Panc1 (cell line): ENCODE measurements at places on chromosomes 6 and 20.

- peak; percentile 35 for DNase-seq
These were observed 19.4 kb downstream of the ERGIC3 start for GRCh38 chr20:35561268-35561667.

DNA sequence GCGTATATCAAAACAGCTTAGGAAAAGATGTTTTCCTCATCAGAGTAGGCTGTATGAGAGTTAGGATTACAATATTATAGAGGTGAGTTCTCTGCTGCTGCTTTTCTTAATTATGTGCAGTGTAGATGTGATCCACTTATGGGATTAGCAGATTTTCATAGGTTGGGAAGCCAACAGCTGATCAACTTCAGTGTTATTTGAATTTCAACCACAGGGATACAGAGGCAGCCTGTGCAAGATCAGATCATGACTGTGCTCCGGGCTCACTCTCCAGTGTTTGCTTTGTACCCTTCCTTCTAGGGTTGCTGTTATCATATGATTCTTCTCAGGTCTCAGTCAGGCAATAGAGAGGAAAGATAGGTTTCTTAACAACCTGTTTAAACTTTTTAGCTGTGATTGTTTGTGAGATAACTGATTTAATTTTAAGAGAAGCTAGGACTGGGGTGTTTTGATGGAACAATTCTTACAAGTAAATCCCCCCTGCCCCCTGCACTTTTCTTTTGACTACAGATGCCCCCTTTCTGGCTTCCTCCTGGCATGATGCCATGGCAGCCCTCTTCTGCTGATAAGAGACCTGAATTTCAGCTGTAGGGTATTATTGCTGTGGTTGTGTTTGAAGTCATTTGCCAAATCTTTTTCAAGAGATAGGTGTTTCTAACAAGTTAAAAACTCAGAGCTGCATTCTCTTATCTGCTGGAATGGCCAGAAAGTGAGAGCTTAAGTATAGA is 8.5 kb downstream of the RNF8 start:
- DNase-seq: no peak

DNA sequence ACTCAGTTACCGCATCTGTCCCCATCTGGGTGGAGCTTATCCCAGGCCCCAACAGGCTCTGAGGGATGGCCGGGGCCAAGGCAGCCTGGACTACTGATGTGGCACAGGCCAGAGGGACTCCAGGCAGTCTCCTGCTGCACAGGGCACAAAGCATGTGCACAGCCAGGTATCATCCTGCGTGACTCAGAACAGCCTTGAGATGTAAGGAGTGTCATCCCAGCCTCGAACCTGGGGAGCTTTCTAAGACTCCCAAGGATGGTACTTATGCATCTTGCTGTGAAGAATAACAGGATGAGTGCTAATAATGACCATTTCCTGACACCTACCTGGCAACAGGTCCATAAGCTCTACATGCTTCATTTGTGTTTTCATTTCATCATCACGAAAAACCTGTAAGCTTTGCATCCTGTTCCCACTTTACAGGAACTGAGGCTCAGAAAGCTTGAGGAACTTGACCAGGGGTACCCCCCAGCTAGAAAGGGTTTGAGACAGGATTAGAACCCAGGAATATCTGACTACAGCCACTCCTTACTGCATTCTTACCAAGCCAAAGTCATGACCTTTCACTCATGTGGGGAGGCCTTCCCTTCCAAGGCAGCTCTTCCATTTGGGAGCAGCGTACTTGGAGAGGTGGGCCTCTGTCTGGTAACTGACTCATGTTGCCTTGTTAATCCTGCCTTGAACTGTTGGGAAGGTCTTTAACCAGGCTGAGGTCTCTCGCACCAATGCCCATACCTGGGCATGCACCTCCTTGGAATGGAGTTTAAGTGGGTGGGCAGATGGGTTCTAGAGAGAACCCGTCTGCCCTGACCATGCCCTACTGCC is 1.9 kb downstream of the TRIB3 start:
- no peak for DNase-seq

GRCh38 chr6:129104560-129104959 is 221.6 kb downstream of the LAMA2 start:
- no peak for DNase-seq

- no peak for DNase-seq
These were observed 26.1 kb downstream of the DIDO1 start for GRCh38 chr20:62900052-62900691.

DNA sequence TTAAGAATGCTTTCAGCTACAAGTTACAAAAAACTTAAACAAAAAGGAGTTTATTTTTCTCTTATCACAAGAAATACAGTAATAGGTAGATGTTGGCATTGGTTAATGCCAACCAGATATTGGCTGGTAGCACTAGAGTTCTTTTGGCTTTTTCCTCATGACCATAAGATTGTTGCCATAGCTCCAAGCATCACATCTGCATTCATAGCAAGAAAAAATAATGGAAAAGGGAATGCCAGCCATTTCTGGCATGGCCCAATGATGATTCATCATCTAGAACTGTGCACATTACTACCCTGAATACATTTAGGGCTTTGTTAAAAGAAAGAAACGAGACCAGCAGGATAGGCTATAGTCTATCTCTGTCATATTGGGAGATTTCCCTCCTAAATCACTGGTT is 20.8 kb upstream of the SIRT5 start:
- no peak for DNase-seq

- DNase-seq: no peak
These were observed 6.7 kb upstream of the GJA10 start for GRCh38 chr6:89887452-89888137.

GRCh38 chr6:27161603-27161945 is 85.9 kb upstream of the PRSS16 start:
- DNase-seq: no peak

- DNase-seq: peak; percentile 52
These were observed 181.6 kb upstream of the RGS17 start for GRCh38 chr6:153312634-153313033.

DNA sequence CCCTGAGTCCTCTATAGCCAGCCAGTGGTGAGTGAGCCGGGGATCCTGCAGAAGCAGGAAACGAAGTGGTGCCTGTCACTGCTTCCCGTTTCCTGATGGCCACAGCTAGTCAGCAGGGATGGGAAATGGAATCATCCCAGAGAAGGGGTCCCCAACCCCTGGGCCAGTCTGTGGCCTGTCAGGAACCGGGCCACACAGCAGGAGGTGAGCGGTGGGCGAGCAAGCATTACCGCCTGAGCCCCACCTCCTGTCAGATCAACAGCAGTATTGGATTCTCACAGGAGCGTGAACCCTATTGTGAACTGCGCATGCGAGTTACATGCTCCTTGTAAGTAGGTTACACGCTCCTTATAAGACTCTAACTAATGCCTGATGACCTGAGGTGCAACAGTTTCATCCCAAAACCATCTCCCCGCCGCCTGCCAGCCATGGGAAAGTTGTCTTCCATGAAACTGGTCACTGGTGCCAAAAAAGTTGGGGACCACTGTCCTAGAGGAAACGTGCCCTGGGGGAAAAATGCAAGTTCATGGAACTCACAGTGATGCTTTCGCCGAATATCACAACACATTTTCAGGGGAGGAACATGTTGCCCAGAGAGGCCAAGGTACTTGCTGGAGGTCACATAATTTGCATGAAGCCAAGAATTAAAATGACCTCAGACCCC is 113.8 kb downstream of the JPH2 start:
- DNase-seq: no peak

GRCh38 chr20:57291003-57291402 is 24.6 kb upstream of the BMP7 start:
- no peak for DNase-seq

- DNase-seq: no peak
These were observed 95.7 kb downstream of the PAX1 start for GRCh38 chr20:21801193-21801592.

DNA sequence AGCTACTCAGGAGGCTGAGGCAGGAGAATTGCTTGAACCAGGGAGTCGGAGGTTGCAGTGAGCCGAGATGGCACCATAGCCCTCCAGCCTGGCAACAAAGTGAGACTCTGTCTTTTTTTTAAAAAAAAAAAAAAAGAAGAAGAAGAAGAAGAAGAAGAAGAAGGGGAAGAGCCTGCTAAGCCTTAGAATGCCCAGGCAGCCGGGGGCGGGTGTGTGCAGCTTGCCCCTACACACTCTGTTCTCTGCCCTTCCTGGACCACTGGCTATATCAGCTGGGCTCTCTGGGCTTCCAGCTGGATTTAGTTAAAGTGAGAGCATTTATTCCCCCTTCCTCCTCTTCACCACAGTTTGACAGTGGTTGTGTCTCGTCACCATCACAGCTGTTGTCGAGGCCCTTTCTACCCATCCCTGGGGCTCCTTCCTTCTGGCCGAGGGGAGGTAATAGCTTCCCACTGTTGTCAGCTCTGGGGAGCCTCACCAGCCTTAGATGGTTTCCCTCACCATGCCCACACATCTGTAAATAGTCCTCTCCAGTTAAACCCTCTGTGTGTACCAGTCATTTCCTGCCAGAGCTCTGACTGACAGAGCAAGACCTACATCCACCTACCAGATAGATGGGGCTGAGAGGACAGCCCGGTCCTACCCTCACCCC is 77.6 kb downstream of the TRERF1 start:
- DNase-seq: no peak

DNA sequence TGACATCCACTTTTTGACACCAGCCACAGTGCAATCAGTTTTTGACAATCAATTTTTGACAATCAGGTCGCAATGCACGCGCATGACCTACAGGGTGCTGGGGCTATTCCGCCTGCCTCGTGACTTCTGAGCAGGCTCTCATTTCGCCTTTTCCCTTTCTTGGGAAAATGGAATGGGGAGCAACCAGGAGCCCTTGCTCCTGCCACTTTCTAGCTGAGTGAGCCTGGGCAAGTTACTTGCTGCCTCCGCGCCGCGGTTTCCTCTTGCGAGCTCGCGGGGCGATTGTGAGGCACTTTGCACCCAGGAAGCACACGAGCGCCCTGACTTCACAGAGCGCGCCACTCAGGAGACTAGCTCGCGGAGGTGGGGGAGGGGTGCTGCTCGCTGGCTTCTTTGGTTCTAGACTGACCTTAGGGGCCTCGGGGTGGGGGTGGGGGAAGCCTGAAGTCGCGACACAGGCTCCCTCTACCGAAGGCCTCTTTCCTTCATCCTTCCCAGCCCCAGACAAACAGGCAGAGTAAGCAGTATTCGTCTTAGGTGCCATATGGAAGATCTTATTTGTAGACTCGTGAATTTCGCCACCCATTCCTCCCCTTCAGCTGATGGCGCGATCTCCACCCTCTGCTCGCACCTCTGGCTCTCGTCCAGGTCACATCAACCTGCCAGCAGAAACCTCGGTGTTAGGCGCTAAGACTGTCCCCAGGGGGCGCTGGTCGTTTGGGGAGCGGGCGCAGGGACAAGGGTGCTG is 4.6 kb downstream of the TP53TG5 start:
- peak; percentile 75 for DNase-seq

- no peak for DNase-seq
These were observed 54.1 kb downstream of the CTCFL start for GRCh38 chr20:57470666-57471495.

GRCh38 chr20:42572320-42573016 is 617.2 kb downstream of the PTPRT start:
- no peak for DNase-seq

- no peak for DNase-seq
These were observed 534.0 kb upstream of the JARID2 start for GRCh38 chr6:14711704-14712379.

- no peak for DNase-seq
These were observed 9.4 kb downstream of the C6orf58 start for GRCh38 chr6:127586372-127586771.

GRCh38 chr6:147651249-147652063 is 143.0 kb downstream of the SAMD5 start:
- DNase-seq: no peak

DNA sequence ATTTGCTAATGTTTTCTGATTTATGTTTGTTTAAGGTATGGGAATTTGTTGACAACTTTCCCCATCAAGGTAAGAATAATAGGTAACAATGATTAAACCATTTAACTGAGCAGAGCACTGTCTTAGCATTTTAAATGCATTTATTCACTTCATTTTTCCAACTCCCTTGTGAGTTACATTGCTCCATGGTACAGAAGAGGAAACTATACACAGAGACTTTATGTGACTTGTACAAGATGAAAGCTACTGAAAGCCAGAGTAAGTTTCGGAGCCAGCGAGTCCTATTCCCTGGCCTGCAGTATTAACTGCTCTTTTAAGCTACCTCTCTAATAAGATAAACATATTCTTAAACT is 708.8 kb downstream of the HDGFL1 start:
- DNase-seq: no peak

- DNase-seq: no peak
These were observed 144.6 kb upstream of the MMS22L start for GRCh38 chr6:97427648-97428047.

DNA sequence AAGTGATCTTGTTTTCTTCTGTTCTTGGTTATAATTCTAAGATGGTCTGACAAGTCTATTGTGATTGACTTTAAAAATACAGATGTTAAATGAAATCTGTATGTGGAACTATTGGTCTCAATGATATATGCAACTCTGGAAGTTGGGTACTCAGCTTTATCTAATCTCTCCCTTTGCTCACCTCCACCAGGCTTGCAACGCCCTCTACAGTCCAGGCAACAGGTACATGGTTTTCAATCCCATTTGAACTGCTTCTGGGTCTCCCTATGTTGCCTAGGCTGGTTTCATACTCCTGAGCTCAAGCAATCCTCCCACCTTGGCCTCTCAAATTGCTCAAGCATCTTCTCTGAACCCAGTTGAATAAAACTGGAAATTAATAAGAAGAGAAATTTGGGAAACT is 25.6 kb upstream of the HLA-DQB1 start:
- DNase-seq: peak; percentile 17

DNA sequence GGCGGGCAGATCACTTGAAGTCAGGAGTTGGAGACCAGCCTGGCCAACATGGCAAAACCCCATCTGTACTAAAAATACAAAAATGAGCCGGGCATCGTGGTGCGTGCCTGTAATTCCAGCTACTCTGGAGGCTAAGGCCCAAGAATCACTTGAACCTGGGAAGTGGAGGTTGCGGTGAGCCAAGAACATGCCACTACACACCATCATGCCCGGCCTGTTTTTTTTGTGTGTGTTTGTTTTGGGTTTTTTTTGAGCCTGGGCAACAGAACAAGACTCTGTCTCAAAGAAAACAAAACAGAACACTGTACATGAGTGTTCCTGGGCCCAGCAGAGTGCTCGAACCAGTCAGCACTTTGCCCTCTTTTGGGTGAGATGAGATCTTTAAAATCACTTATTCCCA is 159.1 kb downstream of the MTHFD1L start:
- no peak for DNase-seq

GRCh38 chr6:40738551-40739193 is 151.5 kb upstream of the LRFN2 start:
- no peak for DNase-seq

DNA sequence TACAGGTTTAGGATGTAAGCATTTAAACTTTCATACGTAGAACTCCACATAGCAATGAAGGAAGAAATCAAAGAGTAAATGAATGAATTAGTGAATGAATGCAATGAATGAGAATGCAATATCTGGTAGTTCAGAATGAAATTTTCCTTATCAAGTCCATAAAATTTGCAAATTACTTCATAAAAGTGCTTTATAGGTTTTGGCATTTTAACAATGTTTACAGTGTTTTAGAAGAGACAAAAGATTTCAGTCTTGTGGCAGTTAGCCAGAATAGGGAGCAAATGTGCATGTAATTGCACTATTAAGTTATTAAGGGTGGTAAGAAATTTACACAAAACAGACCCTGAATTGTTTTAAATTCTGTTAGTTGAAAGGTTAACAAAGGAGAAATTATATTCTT is 739.4 kb upstream of the FLRT3 start:
- no peak for DNase-seq
